Suppressor macrophage treated with lipopolysaccharide for 1 hour (primary cell): ENCODE measurements at places on chromosomes 3 and 15.
A peak's percentile ranks its signal among the peaks of the same experiment; 100 is the strongest.

DNA sequence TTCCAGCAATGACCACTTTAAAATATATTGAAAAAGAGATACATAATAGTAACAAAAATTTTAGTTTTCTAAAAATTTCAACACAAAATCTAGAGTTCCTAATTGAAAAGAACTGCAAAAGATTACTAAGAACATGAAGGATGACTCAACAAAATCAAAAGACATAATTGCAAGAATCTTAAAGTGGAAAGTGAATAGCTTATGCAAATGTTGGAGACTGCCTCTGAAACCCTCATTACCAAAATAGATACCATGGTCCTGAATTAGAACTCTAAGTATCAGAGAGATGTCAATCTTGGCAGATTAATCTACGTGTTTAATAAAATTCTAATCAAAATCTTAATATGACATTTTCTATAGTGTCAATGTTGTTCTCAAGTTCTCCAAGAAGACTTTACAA is 60.7 kb upstream of the SGO1 start:
- no peak for DNase-seq

- DNase-seq, result no peak
Observed at GRCh38 chr3:4821338-4821737, 157.9 kb upstream of the BHLHE40 start.

GRCh38 chr3:108513961-108514360 is 3.6 kb upstream of the MYH15 start:
- no peak for DNase-seq

GRCh38 chr15:90967206-90967605 is 12.5 kb downstream of the RCCD1 start:
- no peak for DNase-seq

DNA sequence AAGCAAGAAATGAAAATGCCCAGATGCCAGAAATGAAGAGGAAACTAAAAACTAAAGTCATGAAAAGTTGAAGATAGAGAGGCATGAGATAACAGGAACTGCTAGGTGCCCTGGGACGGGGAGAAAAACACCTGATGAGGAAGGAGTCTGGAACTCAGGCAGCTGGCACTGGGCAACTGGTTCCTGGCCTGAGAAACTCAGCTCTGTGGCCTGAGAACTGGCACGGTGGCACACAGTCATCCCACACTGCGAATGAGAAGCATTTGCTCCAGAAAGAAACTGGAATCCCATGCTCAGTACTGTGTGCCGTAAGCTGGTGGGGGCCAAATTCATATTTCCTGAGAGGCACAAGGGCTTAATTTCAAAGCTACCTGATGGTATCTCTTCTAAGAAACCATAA is 53.6 kb upstream of the RORA start:
- no peak for DNase-seq

DNA sequence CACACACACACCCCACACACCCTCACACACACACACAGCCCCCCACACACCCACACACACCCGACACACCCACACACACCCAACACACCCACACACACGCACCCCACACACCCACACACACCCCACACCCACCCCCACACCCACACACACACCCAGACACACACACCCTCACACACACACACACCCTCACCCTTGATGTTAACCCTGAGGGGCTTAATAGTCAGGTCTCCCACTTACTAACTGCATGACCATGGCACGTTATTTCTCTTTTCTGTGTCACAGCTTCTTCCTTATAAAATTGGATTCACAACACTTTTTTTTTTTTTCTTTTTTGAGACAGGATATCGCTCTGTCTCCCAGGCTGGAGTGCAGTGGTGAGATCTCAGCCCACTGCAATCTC is 2.8 kb downstream of the GRM2 start:
- DNase-seq, result no peak

DNA sequence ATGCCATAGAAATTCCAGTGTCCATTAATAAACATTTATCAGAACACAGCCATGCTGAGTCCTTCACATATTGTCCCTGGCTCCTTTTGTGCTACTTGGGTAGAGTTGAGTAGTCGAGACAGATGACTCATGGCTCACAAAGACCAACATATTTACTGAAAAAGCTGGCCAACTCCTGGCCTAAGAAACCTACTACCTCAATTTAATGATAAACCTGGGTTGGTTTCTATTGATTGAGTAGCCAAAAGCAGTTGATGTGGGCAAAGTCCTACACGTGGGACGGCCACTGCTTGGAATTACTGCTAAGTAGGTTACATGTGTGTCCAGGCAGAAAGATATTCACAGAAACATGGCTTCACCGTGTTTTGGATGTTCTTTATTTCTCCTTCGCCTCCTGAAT is 402.2 kb downstream of the NR2F2 start:
- DNase-seq, result no peak

- no peak for DNase-seq
Observed at GRCh38 chr15:37517191-37517895, 417.0 kb upstream of the MEIS2 start.

DNA sequence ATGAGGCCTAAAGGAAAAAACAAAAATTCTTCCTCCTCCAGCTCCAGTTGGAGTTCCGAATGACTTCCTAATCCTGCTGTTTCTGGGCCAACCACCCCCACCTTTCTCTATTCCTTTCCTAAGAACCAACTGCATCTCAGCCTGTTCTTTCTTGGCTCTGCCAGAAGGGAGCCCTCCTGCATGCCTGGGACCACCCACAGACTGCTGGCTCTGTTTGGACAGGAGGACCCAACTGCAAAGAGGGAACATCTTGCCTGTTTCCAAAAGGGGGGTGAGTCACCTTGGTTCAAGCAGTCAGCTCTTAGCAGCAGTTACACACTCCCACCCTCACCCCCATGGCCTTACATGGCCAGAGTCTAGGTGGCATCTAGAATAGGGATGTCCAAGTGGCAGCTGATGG is 116.0 kb upstream of the PRICKLE2 start:
- no peak for DNase-seq

- DNase-seq, result no peak
Observed at GRCh38 chr15:26682598-26683164, 90.2 kb downstream of the GABRB3 start.

DNA sequence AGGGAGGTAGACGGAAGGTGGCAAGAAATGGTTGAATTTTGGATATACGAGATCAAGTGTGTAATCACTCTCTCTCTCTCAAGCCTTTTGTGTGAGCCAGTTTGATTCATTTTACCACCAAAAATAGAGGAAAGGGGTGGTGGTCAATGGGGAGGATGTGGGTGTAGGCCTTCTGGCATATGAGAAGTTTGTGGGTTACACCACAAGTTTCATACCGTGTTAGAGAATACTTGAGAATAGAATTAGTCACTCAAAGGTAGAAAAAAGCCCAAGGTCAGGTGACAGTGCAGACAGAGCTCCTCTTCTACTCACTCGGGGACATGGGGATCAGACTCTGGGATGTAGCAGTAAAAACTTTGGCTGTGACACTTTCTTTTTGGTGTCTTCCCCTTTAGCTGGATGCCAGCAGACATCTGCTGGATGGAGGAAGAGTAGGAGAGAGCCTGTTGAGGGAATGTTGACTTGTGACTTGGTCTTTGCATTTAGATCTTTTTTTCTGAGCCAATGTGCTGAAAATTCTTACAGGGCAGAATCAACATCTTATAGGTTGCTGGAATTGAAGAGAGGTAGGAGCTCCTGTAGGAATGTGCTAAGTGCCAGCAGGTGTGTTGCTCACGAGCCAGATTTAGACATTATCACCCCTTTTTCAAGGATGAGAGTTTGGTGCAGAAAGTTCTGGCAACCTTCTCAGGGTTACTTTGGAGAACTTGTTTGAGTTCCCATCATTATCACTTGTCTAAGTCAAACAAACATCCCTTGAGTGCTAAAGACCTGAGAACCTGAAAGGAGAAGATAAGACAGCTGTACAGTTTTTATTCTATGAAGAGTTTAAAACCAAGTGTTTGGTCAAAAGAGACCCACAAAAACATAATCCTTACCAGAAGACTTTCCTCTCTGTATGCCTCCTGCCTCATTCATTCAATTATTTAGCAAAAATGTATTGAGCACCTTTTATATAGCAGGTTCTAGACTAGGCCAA is 43.9 kb upstream of the RYK start:
- no peak for DNase-seq

- DNase-seq, result no peak
Observed at GRCh38 chr15:42270551-42270950, 2.5 kb upstream of the GANC start.

- peak; percentile 56 for DNase-seq
Observed at GRCh38 chr3:72591522-72592421, 256.5 kb downstream of the SHQ1 start.

- no peak for DNase-seq
Observed at GRCh38 chr15:85500060-85500708, 119.8 kb downstream of the AKAP13 start.

GRCh38 chr3:125351814-125352456 is 23.2 kb downstream of the ZNF148 start:
- no peak for DNase-seq

DNA sequence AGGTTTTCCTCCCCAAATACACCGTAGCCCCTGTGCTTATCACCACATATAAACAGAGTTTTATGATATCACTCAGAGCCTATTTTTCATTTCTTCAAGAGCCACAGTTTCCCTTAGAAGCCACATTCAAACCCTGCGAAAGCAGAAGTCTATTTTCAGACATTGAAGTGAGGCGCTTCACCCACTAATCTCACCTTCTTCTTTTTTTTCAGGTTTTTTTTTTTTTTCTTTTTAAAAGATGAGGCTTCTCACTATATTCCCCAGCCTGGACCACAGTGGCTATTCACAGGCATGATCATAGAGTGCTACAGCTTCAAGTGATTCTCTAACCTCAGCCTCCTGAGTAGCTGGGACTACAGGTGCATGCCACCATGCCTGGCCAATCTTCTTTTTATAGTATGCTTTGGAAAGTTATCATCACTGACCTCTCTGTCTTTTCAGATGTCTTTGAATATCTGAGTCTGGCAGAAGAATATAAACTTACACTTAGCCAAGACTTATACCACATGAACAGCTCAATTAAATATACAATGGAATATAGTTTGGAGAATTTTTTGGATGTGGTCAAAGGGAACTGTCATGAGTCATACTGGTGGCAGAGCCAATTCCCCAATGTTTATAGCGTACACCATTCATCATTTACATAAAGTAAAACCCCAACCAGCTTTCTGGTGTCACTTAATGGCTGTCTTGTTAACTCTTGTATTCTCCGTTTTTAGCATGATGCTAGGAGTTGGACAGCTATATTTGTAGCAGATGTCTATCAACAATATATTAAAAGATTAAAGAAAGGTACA is 59.7 kb upstream of the CCDC50 start:
- no peak for DNase-seq

DNA sequence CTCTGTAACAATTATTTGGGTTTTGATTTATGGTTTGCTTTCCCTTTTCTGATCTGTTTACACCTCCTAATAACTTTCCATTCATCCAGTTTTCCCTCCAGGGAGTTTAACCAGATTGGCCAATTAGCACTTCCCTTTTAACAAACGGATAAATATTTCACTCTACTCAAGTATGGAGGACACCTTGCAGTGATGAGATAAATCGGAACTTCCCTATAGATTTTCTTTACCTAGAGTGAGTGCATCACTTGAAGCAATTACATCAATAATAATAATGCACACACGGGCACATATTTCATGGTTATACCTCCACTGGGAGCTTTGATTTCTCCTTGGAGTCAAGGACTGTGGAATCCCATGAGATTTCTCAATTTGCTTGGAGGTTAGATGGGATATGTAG is 239.1 kb upstream of the CFAP20DC start:
- no peak for DNase-seq

GRCh38 chr15:63045879-63046278 is 3.3 kb downstream of the TPM1 start:
- DNase-seq, result no peak

GRCh38 chr15:51310064-51310463 is 28.3 kb downstream of the CYP19A1 start:
- no peak for DNase-seq

DNA sequence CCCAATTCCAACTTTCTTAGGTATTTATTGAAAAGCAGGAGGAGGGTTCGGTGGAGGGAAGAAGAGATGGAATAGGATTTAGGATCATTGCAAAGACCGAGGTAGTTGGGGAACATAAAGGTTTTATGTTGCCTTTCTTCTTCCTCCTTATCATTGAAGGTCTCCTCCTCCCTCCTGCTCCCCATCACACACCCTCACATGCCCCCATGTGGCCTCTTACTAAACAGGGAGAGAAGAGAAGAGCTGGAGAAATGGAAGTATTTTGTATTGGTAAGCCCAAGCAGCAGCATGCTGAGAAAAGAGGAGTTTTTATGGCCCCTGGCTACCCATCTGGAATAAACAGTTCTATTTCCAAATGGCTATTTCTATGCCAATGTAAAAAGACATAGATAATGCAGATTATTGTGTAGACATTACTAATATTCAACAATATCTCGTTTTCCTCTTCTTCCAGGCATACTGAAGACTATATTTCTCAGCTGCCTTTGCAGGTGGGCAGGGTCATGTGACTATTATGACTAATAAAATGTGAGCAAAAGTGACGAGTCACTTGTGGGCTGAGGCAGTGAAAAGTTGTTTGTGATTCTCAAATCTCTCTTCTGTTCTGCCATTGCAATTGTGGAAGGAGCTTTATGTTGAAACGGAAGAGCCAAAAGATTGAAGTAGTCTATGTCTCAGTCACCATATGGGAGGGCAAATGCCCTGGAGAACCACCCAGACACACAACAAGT is 5.2 kb upstream of the GPR176 start:
- peak; percentile 46 for DNase-seq

DNA sequence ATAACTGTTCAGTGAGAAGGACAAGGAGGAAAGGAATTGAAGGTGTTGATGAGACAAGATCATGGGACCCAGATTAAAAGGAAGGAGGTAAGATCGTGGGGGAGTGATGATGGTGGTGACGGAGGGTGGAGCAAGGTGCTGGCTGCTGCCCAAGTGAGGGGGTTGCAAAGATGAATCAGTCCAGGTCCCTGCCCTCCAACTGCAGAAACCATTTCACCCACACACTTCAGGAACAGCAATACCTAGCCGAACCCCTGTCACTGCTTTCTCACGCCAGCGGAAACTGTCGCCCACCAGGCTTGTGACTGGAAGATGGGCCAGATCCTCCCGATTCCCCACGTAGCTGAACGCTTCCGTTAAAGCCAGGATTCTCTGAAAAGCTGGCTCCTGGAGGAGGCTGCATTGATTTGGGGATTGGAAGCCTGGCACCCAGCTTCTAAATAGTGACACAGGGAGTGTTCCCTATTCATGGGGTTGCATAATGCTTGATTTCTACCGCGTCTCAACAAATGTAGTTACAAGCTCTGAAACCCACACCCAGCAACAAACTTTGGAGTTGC is 3.2 kb upstream of the LSG1 start:
- peak; percentile 28 for DNase-seq

DNA sequence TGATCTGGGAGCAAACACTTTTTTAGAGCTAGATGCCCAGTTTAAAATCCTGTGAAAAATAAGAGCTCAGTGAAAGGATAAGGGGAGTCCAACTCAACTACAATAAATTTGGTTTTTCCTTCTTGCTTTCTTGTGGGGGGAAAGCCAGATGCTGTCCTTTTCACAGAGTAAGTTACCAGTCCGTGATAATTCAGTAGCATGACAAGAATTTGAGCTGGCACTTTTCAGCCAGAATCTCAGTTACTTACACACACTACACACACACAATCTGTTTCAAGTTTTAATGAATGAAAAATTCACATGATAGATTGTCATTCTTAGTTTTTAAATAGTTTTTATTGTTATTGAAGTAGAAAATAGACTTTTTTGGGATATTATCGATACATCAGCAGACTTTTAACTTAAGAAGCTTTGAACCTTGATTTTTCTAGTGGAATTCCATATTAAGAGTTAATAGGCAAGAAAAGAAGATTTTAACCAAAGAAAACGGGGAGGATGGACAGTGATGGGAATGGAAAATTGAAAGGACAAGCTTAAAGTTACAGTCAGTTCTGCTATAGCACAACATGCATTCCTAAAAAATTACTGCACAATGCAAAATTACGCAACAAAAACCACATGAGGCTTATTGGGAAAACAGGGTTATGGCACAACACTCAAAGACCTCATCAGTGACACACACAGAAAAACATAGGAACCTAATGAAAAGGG is 47.0 kb downstream of the PSMD6 start:
- peak; percentile 94 for DNase-seq
